ENCODE measurements at places on chromosomes 11 and 22.

DNA sequence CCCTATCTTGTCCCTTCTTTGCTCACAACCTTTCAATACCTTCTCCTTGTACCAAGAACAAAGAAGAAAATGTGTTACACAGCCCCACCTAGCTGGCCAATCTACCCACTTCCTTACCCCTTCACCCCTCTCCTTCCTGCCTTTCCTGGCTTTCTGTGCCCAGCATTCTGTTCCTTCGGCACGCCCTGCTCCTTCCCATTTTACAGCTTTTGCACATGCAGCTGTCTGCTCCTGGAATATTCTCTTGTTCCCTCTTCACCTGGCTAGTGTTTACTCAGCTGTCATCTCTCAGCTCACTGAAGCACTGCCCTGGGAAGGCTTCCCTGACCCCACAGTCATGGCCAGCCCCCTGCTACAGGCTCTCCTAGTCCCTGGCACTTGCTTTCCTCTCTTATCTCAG lies 30.7 kb downstream of the SERPINH1 start:
- no peak for DNase-seq

DNA sequence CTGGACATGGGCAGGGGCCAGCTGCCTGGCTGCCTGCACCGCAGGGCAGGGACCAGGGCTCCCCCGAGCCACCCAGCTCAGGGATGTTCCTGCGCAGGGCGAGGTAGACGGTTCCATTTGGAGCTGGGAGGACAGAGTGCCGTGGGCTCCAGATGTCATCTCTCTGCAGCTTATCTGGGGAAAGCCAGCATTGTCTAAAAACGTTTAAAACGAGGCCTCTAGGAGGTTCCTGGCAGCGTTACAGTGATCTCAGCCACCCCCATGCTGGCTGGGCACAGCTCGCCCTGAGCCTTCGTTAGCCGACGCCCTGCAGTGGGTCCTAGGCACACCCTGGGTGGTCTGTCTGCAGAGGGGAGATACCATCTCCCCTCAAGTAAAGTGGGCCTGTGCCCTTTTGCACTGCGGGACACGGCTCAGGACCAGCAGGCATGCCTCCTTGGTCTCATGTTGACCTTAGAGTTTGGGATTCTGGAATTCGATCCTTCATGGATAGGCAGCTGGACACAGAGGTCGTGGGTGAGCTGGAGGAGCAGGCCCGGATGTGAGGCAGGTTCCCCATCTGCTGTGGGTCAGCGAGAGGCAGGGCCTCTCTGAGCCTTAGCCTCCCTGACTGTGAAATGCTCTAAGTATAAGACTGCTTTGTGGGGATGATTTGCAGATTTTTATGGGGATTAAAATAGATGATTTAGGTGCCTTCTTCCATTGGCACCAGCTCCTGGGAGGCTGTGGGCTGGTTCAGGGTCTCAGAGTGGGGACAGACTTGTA lies 14.1 kb downstream of the SYNGR1 start:
- DNase-seq, result no peak

DNA sequence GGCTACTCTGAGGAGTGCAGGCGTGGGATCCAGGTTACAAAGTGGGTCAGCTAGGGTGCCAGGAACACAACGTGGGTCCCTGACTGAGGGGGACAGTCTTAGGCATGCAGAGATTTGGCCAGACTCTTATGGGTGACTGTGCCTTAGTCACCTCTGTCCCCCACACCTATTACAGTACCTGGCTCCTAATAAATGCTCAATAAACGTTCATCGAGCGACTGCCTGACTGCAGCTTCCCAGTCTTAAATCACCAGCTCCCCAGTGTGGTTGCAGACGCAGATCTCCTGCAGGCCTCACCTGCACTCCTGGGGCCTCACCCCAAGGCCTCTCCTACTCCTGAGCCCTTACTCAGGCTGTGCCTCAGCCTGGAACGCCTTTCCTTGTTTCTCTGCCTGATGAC lies 3.2 kb upstream of the SUN2 start:
- DNase-seq, result no peak

GRCh38 chr11:27699926-27700350 lies 317 bp downstream of the BDNF start:
- DNase-seq, result no peak

GRCh38 chr11:122157653-122158161 lies 41.7 kb upstream of the BLID start:
- DNase-seq, result no peak

- DNase-seq, result no peak
Measured at GRCh38 chr11:11311169-11311568, 41.9 kb downstream of the CSNK2A3 start.
